ENCODE measurements at places on chromosomes 3 and 15.

DNA sequence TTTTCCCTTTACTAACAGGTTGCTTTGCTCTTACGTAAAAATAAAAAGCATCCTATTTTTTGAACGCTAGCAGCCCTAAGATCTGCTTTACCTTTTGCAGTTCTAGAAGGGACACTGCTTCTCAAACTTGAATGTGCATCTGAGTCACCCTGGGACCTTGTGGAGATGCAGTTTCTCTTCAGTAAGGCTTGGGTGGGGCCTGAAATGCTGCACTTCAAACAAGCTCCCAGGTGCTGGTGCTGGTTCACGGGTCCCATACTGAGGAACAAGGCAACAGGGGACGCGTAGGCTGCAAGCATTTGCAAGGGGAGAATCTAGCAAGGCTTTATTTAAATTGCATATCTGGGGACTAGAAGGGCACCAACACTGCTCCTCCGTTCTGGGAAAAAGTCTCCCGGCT, 30.0 kb downstream of the MB21D2 start:
- DNase-seq: no peak

- no peak for DNase-seq
These were observed 30.5 kb downstream of the CACNA2D2 start for GRCh38 chr3:50472958-50473357.

GRCh38 chr3:7573330-7573729, 712.4 kb downstream of the GRM7 start:
- no peak for DNase-seq

DNA sequence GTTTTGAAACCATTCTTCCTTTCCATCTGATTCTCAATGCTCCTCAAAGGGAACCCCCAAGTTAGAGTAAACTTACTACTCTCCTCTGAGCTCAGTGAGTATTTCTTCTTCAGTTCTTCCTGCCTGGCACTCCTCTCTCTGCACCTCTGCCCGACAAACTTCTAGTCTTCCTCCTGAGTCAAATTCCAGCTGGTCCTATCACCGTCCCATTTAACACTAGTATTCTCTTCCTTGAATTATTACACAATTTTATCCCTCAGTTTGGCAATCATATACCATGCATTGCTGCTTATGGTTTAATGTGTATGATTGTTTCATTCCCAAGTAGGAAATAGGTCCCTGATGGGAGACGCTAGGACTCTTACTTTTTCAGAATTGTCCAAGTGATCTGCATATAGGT, 279.7 kb downstream of the MECOM start:
- no peak for DNase-seq

- no peak for DNase-seq
These were observed 24.8 kb downstream of the AADAC start for GRCh38 chr3:151838574-151839312.

DNA sequence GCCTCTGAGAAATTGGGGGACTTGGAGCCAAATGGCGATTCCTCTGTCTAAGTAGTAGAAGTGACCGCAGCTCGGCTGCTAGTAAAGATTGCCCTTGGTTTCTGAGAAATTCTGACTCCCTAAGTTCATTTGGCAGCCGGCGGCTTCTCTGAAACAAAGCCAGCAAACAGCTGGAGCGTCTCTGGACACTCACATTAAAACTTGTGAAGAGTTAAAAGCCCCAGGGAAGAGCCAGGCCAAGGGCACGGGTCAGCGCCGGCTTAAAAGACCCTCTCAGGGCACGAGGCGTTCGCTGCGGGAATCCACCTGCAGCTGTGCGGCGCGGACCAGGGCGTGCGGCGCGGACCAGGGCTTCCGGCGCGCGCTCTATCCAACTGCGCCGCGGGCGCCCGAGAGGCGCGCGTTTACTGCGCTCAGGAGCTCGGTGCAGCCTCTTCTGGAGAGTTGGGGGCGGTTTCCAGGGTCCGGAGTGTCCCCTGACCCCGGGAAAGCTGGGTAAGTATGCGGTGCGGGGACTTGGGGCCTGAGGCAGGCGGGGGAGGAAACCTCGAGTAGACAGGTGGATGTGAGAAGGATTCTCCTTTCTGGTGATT, at the start of gene COL6A5:
Gene COL6A5, plus strand, starts transcription at position 186 of the 593 bp plus-strand sequence. CDS start 27,967 bp downstream, outside the sequence.
- no peak for DNase-seq

DNA sequence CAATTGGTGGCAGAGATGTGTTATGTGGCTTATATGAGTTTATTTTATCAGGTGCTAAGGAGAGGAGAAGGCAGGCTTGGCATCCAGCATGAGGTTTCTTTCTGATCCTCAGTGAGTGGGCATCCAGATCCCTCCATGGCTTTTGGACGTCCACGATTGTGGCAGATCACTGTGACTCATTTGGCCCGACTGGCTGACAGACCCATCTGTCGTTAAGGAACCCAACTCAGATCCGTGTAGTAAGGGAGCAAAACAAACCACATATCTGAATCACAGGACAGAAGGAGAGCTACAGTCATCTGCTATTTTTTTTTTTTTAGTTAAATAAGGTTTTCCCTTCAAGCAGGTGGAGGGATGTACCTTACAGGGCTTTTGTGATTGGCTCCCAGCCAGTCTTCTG, 197.0 kb upstream of the KCNH8 start:
- DNase-seq: no peak

DNA sequence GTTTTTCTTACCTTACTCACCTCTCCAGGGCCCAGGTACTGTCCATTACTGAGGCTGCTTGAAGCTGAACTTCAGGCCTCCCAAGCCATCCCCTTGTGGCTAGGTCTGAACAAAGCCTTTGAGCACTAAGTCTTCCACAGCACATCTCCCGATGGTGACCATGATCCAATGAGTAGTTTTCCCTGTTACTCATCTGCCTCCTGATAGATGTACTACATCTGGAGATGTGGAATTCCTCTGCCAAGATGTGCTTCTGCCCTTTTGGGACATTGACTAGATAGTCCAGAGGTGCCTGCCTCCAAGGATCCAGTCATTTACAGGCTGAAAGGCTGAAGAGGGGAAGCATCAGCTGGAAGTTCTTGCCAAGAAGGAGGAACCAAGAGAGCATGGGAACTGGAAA, 28.9 kb upstream of the SLC35G2 start:
- DNase-seq: no peak

- DNase-seq: no peak
These were observed 664.2 kb upstream of the CFAP20DC start for GRCh38 chr3:59714066-59714465.

DNA sequence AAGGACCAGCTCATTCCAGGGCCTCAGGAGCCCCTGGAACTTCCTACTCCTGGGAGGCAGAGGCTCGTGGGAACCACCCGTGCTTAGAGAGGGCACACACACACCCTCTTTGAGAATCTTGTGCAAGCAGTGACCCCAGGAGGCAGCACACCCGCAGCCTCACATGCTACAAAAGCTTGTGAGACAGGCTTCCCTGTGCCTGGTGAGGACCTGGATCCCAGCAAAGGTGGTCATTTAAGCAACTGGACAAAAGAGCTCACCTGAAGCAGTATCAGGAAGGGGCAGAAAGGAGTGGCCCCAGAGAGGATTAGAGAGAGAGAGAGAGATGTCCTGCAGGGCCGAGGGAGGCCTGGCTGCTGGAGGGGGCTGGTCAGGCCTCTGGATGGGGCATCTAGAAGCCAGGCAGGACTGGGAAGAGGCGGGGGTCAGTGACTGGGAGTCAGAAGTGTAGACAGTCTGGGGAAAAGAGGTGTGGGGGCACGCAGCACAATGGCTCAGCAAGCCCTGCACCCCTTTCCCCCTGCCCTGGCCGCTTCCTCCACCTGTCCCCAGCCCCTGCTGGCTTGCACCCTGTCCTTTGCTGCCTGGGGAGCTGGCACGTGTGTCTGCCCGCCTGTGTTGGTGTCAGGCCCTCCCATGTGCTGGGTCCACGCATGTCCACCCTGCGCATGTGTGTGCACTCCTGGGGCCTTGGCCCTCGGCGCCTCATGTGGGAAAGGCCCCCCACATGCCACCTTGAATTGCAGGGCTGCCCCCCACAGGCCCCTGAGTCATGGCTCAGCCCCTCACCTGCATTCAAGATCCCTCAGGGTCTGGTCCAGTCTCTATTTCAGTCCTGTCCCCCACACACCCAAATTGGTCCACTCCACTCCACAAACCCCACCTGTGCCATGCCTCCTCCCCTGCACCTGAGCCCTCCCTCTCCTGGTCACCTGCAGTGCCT, 36.9 kb downstream of the TSPAN3 start:
- no peak for DNase-seq

DNA sequence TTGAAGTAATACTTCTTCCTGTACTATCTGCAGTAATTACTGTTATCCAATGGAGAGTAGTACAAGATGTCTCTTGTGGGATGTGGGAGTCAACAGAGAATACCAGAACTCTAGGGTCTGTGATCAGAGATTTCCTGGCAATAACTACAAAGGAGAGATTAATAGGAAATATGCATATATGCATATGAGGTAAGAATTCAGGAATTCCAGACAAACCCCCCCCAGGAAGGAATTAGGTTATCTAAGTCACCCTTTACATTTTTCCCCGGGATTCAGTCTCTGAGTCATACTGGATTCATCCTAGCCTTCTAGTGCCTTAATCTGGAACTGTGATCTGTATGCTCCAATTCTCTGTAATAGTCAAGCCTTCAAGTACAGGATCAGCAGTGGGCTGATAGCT, 49.4 kb downstream of the GTF2E1 start:
- no peak for DNase-seq

- DNase-seq: peak; percentile 95
These were observed 39.1 kb downstream of the SYNM start for GRCh38 chr15:99143655-99144610.

DNA sequence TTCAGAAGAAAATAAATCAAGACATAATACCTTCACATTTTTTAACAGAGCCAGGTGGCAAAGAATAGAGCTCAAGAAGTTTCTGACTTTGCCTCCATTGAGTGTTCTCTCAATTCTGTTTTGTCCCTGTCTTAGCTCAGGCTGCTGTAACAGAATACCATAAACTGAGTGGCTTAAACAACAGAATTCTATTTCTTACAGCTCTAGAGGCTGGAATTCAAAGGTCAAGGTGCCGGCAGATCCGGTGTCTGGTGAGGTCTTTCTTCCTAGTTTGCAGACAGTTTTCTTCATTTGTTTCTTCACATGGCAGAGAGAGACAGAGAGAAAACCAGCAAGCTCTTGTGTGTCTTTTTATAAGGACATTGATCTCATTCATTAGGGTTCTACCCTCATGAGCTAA, 25.6 kb downstream of the IQCH start:
- no peak for DNase-seq

GRCh38 chr15:25770618-25771337, 92.3 kb downstream of the ATP10A start:
- DNase-seq: no peak

- DNase-seq: no peak
These were observed 195.8 kb upstream of the COL8A1 start for GRCh38 chr3:99442599-99442998.

DNA sequence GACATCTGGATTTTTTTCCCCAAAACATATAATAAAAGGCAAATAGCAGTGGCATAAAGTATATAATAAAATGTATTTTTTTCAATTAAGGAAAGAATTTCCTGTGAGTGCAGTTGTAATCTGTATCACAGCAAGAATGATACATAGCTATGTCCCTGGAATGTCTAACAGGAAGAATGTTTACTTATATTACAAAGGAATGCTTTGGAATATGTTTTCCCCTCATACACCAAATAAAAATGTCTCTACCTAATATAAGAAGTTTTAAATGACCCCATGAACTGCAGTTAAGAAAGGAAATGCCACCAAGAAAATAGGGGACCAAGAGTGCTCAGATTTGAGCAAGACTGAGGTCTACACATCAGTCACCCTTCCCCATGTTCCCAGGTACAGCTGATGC, 38.0 kb upstream of the ATP11B start:
- DNase-seq: no peak

- DNase-seq: no peak
These were observed 8.7 kb downstream of the DCUN1D1 start for GRCh38 chr3:182971637-182972036.

DNA sequence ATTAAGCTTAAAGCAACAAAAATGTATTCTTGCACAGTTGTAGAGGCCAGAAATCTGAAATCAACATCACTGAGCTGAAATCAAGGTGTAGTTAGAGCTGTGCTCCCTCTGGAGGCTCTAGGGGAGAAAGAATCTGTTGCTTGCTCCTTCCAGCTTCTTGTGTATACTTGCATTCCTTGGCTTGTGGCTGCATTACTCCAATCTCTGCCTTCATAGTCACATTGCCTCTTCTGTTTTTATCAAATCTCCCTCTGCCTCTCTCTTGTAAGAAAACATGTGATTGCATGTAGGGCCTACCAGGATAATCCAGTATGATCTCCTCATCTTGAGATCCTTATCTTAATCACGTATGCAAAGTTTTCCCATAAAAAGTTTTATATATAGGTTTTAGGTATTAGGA, 487.9 kb upstream of the SGO1 start:
- DNase-seq: no peak

- no peak for DNase-seq
These were observed 18.5 kb downstream of the RYK start for GRCh38 chr3:134232151-134232550.

- no peak for DNase-seq
These were observed 172.7 kb downstream of the GHSR start for GRCh38 chr3:172275586-172275985.

DNA sequence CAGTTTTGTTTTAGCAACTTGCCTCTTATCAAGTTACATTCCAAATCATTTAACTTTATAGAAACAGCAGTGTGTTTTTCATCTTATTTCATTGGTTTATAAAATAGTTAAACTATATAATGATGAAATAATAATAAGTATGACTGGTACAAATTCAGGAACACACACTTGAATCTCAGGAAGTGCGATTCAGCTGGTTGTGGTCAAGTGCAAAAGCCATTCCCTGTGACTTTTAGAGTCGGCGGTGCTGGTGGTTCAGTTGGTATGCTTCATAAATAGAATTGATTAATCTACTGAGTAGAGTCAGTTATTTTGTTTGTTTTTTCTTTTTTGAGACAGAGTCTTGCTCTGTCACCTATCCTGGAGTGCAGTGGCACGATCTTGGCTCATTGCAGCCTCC, 22.7 kb downstream of the SACM1L start:
- DNase-seq: no peak

DNA sequence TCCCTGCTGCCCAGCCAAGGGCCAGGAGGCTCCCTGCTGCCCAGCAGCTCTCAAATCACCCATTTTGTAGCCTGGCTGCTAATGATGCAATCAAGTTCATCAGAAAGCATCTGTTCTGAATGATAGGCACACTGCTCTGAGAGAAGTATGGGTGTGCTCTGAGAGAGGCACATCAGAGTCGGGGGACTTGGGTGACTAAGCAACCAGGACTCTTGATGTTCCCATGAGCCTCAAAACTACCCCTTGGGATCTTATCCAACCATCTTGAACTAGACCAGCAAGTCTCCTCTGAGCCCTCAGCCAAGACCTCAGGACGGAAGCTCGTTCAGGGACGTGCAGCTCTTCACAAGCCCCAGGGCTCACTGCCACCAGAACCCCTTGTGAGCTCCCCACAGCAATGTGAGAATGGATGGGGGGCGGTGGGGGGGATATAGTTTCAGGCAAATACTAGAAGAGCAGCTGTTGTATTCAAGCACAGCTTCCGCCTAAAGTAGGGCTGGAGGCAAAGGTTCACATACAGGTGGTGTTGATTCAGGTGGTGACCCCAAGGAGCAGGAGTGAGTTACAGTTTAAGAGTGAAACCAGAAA, 52.2 kb upstream of the HES1 start:
- no peak for DNase-seq

- DNase-seq: no peak
These were observed 81.8 kb downstream of the TP63 start for GRCh38 chr3:189712906-189713483.
